ENCODE measurements at places on chromosomes 2 and 18.

- DNase-seq, result no peak
Measured at GRCh38 chr2:60516826-60517225, 36.6 kb downstream of the BCL11A start.

GRCh38 chr2:28345619-28346018 lies 47.0 kb upstream of the FOSL2 start:
- no peak for DNase-seq

- no peak for DNase-seq
Measured at GRCh38 chr2:143481237-143481623, 352.0 kb downstream of the ARHGAP15 start.

- peak; percentile 75 for DNase-seq
Measured at GRCh38 chr2:47785986-47786385, 3.0 kb downstream of the MSH6 start.

GRCh38 chr2:221501883-221502269 lies 70.2 kb downstream of the EPHA4 start:
- DNase-seq, result no peak

DNA sequence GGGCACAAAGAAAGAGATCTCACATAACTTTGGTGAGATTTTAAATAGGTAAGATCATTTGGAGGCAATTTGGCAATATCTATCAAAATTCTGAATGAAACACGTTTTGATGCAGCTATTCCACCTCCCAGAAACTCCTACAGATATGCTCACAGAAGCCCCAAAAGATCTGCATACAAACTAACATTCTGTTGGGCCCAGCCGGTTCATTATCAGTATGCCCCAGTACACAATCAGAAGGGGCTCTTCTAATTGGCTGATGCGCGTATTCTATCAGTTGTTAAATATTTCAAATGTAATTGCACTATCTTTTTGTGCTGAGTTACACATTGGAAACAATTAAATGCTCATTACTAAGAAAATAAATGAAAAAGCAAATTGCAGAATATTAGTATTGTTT lies 7.1 kb upstream of the TGIF1 start:
- no peak for DNase-seq

All from NCI-H2029 treated with DMSO at 0.1 percent for 48 hours (cell line).